MCF 10A (cell line): ENCODE measurements at places on chromosomes 16 and 17. TPM values are rescaled to one million over a fixed set of nuclear protein-coding genes. Genes with fewer than 3 reads are reported as not detected.

The CBFA2T3 gene
- total RNA-seq, result not detected in 2 replicates

The CACNA1H gene
- not detected in 2 replicates for total RNA-seq

The PPY gene
- total RNA-seq, result not detected in 2 replicates

The CCDC78 gene
- 4.6 and 6.0 TPM in 2 replicates for total RNA-seq

The ZMYND15 gene
- total RNA-seq, result 1.3 and 1.8 TPM in 2 replicates

The CDH8 gene
- total RNA-seq, result 0.22 and 0.42 TPM in 2 replicates

The TAC4 gene
- not detected in 2 replicates for total RNA-seq

The TPSG1 gene
- not detected in 2 replicates for total RNA-seq

The TMC7 gene
- total RNA-seq, result 4.1 and 6.0 TPM in 2 replicates

The DNASE1L2 gene
- total RNA-seq, result 1.5 and 3.8 TPM in 2 replicates

The STAT3 gene
- 89.2 and 115 TPM in 2 replicates for total RNA-seq

The CCDC137 gene
- 23.9 and 27.1 TPM in 2 replicates for total RNA-seq

The AIPL1 gene
- not detected in 2 replicates for total RNA-seq

The OR3A2 gene
- total RNA-seq, result not detected in 2 replicates
